ENCODE measurements at places on chromosomes 16 and 17.

- no peak for DNase-seq
These were observed 4.6 kb downstream of the TEN1 start for GRCh38 chr17:75983501-75984181.

- DNase-seq = no peak
These were observed 12.8 kb downstream of the ITGAE start for GRCh38 chr17:3788200-3788599.

GRCh38 chr17:77581480-77581879 is 377.0 kb upstream of the TNRC6C start:
- DNase-seq = no peak

GRCh38 chr17:33674685-33675084 is 381.6 kb upstream of the ASIC2 start:
- peak; percentile 64 for DNase-seq

GRCh38 chr16:64008131-64008530 is 1113.7 kb downstream of the CDH11 start:
- DNase-seq = no peak

GRCh38 chr16:85384833-85385462 is 228.2 kb upstream of the GSE1 start:
- DNase-seq = no peak

GRCh38 chr16:77276661-77277060 is 77.5 kb downstream of the SYCE1L start:
- no peak for DNase-seq

GRCh38 chr16:85905110-85906095 is 6.4 kb downstream of the IRF8 start:
- DNase-seq = no peak

DNA sequence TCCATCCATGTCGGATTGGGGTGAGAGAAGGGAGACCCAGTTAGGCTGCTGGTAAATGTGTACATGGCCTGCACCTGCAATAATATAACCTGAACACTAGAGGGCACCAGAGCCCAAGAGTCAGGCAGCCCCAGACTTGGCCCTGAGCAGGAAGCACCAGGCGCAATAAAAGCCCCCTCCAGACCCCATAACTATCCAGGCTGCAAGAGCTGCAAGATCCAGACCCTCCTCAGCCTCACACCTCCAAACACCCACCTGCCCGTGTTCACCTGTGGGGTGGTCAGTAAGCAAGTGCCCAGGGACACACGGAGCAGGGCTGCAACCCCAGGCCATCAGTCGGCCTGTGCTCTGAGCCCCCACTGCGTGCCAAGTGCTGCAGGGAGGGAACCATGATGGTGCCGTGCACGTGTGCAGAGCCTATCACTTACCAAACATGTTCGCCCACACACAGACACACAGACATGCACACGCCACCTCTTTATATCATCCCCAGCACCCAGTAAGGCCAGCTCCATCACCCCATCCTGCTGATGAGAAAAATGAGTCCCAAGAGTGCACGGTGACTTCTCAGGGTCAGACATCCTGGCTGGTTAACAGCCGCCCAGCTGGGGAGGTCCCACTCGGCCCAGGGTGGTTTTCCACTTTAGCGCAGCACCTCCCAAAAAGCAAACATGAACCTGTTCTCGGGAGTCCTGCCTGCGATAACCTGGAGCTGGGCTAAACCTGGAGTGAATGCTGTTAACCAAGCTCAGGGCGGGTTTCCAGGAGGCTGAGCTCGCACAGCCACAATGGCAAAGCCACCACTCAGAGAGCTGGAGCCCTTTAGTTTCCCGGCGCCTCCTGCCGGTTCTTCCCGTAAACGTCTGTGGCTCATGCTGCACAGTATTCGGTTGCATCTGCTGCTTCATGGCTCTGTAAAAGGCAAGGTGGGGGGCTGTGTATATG is 439.8 kb downstream of the SOX9 start:
- DNase-seq = peak; percentile 29

DNA sequence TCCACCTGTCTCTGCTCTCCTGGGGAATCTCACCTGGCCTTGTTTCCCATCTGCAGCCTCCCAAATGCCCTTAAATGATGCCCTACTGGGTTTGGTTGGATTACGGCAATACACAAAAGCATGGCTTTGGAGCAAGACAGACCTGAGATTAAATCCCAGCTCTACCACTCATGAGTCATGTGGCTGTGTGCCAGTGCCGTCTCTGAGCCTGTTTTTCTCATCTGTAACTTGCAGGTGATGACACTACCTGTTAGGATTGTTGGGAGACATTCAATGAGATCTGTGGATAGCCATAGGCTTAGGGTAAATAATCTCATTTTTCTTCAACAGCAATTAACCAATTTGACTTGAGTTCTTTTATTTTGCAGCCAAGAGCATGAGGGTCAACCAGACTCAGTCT is 240.3 kb downstream of the MAF start:
- no peak for DNase-seq

GRCh38 chr16:70267516-70267915 is 15.8 kb upstream of the EXOSC6 start:
- DNase-seq = peak; percentile 34

GRCh38 chr17:66416207-66416940 is 114.0 kb downstream of the PRKCA start:
- DNase-seq = no peak

DNA sequence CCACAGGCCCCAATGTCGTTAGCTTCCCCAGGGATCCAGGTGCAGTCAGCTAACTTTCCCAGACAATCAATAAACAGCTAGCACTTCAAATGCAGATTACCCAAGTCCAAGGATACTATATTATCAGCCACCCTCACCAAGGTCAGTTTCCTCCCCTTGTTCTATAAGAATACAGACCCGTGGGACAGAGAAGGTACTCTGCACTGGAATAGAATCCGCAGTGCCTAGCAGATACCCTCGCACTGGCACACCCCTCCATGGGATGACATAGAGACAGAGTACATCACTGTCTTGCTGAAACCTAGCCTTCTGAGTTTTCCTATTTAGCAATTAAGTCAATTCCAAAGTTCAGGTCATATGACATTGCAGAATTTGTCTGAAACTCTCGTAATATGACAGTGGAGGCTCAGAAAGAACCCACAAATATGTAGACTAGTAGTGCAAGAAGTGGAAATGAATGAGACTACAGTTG is 40.0 kb upstream of the ABCA10 start:
- no peak for DNase-seq

- DNase-seq = no peak
These were observed 13.6 kb upstream of the CLEC18A start for GRCh38 chr16:69937465-69937951.

- DNase-seq = no peak
These were observed 23.1 kb downstream of the LITAFD start for GRCh38 chr16:8905168-8905762.

GRCh38 chr17:10251212-10251948 is 53.0 kb upstream of the GAS7 start:
- no peak for DNase-seq
